NCI-H1092 (cell line): ENCODE measurements at places on chromosomes 7 and 10.

- DNase-seq = no peak
Observed at GRCh38 chr10:45147000-45147399, 146.3 kb downstream of the ZNF22 start.

DNA sequence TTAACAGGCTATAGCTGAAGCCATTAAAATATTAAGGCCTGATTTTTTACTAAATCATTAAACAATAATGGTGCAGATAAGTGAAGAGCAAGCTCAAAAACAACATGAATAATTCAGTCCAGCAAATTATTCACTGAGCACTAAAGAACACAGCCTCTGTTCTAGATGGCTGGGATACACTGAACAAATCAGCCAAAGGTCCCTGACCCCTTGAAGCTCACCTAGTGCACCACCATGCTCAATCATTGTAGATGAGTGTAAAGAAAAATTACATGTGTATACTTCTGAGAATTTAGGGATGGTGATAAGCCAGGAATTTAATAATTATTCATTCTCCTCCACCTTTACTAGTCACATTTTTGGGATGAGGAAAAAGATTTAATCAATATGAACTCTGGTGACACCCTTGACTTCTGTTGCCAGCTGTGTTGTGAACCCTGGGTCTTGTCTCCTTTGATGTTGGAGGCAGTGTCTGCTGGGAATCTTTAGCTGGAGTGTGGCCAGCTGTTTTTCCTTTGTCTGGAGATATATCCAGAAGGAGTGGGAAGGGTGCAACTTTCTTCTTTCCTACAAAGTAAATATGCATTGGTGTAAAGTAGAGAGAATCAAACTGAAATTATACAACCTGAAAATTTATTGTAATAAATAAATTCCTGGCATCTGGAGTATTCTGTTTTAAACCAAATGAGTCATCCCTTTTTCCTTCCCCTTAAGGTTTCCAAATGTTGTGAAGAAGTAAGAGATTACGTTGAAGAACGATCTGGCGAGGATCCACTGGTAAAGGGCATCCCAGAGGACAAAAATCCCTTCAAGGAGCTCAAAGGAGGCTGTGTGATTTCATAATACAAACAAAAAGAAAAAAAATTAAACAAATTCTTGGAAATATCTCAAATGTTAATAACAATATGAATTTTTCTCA is 4.0 kb downstream of the GNGT1 start:
- DNase-seq = no peak

DNA sequence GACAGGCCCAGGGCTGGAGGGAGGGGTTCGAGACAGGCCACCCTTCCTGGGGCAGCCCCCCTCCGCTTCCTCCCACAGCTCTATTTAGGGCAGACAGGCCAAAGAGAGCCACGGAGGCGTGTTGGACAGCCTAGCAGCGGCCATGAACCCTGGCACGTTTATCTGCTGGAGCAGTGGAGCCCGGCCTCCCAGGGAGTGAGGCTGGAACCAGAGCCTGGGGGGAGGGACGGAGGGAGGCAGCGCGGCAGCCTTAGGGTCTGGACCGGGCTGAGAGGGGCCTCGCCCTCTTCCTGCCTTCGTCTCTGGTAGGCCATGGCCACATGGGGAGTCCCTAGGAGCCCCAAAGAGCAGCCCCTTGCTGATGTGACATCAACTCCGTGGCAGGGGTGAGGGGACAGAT is 17.1 kb downstream of the UNCX start:
- no peak for DNase-seq

DNA sequence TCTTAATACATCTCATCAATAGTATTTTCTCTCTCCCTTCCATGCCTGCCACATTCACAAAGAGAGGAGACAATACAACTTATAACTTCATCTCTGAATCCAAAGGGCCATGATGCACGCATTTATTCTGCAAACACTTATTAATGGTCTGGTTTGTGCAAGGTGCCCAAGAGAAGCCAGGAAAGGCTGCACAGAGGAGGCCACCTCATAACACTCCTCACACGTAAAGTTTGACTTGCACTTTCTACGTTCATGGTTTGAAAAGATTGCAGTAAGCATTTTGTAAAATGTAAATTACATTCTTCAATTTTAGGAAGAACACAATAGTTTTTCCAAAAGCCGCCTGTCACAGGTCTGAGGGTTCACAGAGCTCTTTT is 1.2 kb upstream of the PALS2 start:
- no peak for DNase-seq

DNA sequence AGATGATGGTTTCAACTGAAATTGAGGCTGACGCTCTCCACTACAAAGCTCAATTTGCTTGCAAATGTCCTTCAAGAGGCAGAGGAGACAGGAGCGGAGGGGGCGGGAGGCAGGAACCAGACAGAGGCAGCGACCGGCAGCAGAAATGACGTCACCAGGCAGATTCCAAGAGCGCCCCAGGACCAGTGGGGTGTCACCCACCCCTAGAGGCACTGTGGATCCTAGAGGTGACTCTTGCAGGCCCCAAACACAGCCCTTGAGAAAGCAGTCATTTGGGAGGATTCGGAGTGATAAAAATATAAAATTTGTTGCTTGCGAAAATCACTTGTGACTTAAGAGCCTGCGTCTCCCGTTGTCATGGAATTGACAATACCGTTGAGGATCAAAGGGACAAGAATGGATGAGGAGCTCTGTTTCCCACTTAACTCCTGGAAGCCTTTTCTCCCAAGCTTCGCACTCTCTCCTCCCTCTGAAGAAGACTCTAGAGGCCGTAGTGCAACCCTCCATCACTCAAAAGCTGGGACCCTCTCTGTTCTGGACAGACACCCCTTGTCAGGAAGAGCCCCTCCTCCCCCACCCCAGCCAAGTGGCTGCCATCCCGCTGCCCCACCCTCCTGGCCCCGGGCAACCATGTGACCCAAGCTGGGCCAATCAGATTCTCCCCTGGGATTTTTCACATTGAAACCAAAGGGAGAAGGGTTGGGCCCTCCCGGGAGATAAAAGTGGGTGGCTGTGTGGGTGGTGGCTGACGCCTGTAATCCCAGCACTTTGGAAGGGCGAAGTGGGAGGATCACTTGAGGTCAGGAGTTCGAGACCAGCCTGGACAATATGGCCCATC is 16.3 kb upstream of the SLC29A4 start:
- no peak for DNase-seq

GRCh38 chr10:31171402-31172083 is 139.9 kb upstream of the ZNF438 start:
- no peak for DNase-seq

DNA sequence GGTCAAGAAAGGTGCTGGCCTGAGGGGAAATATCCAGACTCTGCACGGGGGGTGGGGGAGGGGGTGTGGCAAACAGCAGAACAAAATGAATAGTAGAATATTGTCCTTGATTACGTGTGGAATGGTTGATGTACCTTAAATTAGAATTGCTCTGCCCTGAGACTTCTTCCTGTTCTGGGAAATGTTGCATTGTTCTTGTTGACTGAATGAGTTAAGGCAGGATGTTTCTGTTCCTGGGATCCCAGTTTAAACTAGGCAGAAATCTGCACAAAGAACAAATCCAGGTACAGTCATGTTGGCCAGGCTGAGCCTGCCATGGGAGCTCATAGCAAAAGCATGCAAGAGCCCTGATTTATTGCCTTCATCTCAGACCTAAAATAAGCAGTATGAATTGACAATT is 558.7 kb upstream of the VSTM2A start:
- no peak for DNase-seq

DNA sequence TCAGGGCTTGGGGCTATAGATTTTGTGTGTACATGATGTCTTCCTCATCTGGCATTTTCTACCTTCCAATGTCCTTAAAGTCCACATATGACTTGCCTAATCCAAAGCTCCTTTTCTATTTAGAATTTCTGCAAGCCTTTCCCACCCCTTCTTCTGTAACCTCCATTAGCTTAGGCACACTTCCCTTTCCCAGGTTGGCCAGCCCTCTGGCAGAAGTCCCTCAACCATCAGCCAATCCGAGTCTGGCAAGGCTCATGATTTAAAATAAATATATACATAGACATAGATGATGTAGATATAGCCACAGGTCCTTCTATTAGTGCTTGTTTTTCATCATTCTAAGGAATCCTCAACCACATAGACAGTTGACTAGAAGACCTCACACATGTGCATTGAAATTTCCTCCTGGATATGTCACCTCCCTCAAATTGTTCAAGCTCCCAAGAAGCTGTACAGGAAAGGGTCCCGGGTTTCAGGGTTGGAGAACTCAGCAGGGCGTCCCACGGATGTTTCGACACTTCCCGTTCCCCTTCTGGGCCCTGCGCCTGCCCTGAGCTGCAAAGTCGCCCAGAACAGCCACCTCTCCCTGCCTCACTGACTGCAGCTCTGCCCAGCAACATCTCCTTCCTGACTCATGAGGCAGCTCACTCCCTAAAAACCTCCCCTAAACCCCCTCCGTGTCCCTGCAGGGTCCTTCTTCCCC is 20.4 kb upstream of the PIK3AP1 start:
- no peak for DNase-seq

DNA sequence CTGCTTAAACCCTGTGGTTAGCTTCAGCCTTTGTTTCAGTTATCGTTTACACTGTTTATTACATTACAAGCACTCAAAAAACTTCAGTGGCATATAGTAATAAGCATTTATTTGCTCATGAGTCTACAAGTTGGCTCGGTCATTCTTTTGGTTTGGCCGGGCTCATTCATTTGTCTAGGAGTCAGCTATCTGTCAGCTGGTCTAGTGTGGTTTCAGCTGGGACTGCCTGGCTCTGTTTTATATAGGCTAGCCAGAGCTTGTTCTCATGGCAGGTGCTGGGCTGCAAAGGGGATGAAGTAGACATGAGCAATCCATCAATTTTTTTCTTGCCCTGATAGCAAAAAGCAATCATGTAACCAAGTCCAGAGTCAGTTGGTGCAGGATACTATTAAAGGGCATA is 103.6 kb downstream of the MKLN1 start:
- peak; percentile 43 for DNase-seq

DNA sequence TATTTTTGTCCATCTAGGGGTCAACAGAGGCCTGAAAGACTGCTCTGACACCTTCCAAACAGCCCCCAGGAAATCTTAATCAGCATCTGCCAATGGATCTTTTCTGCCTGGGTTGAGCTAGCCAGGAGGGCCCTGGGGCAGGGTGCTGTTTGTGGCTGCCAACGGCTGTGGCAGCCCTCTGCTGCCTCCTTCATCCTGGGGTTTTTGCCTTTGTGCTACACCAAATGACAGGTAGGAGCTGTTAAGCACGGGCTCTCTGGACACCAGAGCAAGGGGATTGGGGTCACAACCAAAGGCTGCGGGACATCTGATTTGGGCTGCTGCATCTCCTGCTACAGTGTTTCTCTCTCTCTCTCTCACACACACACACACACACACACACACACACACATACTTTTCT is 2.0 kb upstream of the KIAA1217 start:
- no peak for DNase-seq

DNA sequence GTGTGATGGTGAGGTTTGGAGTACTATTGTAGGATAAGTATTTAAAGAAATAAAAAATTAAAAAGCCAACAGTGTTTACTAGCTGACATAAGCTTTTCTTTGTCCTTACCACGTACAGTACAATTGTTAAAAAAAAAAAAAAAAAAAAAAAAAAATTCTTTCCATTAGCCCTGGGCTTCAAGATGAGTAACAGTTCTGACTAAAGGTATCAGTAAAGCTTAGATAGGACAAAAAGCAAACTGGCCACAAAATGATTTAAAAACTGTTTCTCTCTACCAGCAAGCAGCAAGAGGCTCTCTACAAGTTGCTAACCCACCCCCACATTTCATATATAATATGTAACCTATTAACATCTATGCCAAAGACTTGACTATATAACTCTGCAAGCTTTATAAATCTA is 17.5 kb downstream of the HYCC1 start:
- no peak for DNase-seq

GRCh38 chr10:5774987-5775620 is 38.1 kb downstream of the GDI2 start:
- no peak for DNase-seq

GRCh38 chr7:155882596-155882995 is 70.3 kb upstream of the SHH start:
- DNase-seq = no peak

DNA sequence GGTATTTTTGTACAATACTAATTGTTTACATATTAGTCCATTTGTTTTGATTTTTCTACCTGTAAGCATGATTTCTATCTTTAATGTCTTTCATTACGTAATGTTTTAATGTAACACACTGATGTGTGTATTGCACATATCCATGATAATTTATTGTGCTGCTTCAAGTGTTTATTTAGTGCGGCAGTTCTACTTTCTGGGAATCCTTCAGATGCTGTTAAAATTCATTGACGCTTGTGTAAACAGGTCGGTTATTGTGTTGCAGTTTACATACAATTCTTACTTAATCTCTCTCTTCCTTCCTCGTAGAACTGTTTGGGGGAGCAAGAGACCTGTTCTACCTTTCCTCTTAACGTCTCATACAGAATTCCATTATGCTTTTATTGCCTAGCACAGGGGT is 6.9 kb downstream of the TMEM60 start:
- peak; percentile 8 for DNase-seq

- no peak for DNase-seq
Observed at GRCh38 chr7:115116773-115117715, 195.2 kb downstream of the MDFIC start.

DNA sequence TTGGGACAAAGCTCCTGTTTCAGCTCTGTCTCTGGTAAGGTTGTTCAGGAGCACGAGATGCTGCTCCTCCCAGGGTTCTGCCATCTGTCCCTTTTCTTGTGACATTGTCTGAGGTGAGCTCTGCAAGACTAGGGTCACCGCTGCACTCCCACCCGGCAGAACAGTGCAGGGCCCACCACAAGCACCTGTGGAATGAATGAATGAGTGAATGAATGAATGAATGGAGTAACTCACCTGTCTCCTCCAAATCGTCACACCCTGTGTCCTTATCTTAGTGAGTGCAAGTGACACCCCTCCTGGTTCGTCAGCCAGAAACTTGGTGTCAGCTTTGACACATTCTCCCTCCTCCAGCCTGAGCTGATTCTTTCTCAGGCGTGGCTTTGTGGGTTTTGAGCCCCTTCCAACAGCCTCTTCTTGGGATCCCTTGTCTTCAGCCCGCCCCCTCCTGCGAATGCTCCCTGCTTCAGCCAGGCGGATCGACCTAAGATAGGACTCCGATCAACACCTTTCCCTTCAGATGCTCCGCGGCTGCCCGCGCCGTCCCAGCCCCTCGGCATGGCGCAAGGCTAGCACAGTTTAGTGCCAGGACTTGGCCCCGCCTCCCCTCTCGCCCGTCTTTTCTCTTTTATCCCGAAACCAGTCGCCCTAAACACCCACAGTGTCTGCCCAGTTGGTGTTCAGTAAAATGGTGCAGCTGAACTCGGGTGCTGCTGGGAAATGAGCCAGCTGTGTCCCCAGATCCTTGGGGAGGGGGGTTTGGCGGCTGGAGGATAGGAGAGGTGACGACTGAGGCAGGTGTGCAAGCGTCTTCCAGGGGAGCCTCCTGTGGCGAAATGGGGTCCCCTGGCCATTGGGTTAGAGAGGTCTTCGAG is 89.3 kb downstream of the BEND7 start:
- no peak for DNase-seq

- DNase-seq = no peak
Observed at GRCh38 chr7:133709036-133709880, 417.9 kb upstream of the LRGUK start.

- DNase-seq = no peak
Observed at GRCh38 chr10:23927576-23928325, 281.2 kb upstream of the KIAA1217 start.

- no peak for DNase-seq
Observed at GRCh38 chr7:141288626-141289025, 214.8 kb downstream of the TMEM178B start.
